Stimulated activated memory B cell treated with anti-CD40 and anti-IgM and Interleukin-4, amounts not matched to agents 10 μg/mL and 1 μg/mL and 100 μg/mL, for 72 hours (primary cell): ENCODE measurements at places on chromosomes 5 and 9.

GRCh38 chr5:1445313-1445688 lies at the start of gene SLC6A3:
Gene SLC6A3, minus strand, starts transcription at chr5:1445440. Its CDS starts 2,243 bp downstream, at chr5:1443197.
- ATAC-seq = peak; percentile 28

DNA sequence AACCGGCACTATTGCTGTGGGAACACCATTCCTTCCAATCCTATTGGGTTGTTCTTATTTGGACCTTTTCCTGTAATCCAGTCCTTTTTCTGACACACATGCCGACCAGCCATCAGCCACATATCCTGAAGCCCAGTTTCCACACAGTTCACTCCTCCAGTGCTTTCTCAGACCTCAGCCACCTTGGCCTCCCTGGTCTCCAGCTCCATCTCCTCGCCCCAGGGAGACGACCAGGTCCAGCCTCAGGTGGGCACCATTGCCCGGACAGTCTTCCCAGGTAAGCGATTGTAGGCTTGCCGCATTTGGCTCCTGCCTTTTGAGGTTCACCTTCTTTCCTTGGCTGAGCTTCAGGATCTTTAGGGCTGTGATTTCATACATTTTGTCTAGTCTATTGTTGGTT lies 15.2 kb upstream of the TERT start:
- ATAC-seq = no peak

GRCh38 chr9:132059361-132059760 lies 20.3 kb downstream of the MED27 start:
- ATAC-seq = no peak

DNA sequence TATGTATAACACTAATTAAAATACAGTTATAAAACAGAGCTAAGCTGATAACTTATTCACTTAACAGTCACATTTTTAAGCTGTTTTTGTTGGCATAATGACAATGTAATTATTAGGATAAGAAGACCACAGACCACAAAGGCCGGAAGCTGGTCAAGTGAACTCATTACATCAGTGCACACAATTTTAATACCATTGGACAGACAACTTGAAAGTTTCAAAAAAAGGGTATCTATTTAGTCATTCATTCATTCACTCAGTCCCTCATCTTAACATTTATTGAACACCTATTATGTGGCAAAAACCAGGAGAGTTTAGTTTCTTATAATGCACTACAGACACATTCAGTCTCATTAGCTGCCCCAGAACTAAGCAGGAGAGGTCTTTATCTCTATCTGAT lies 11.6 kb downstream of the ERP44 start:
- ATAC-seq = no peak

- no peak for ATAC-seq
Measured at GRCh38 chr5:105917189-105917588, 1753.5 kb downstream of the EFNA5 start.

GRCh38 chr9:93904649-93905472 lies 50.3 kb downstream of the BARX1 start:
- ATAC-seq = no peak

DNA sequence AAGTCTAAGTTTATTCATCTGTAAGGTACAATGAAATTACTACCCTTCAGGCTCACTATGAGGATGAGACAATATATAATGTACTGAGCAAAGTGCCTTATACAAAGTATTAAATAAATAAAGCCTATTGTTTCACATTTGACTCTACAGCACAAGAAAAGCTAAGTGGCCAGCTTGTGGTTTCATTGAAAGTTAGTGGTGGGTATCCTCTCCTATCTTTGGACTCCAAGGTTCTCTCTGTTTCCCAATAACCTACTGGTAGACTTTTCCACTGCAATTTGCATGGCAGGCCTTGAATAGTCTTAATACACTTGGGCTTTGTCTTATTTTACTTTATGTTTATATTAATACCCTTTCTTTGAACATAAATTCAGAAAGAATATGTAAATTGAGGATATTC lies 262.7 kb downstream of the DEPDC1B start:
- ATAC-seq = no peak

DNA sequence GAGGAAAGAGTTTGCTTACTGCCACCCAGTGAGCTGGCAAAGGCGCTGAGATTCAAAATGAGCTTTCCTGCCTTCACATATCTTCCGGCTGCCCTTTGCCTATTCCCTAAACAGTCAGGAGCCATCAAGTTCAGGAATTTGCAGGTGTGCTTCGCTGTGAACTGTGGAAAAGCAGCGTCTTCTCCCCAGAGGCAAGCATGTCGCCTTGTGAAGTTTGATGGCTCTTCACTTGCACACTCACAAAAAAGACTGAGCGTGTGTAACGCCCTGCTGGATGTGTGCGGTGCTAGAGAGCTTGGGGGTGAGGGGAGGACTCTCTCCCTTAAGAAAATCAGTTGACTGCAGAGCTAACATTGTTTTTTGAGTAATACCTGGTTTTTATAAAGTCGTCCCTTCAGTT lies 288.7 kb downstream of the DOCK8 start:
- no peak for ATAC-seq

- no peak for ATAC-seq
Measured at GRCh38 chr9:5513966-5514616, 3.8 kb downstream of the PDCD1LG2 start.

- peak; percentile 39 for ATAC-seq
Measured at GRCh38 chr9:78149702-78150291, 86.1 kb upstream of the CEP78 start.

DNA sequence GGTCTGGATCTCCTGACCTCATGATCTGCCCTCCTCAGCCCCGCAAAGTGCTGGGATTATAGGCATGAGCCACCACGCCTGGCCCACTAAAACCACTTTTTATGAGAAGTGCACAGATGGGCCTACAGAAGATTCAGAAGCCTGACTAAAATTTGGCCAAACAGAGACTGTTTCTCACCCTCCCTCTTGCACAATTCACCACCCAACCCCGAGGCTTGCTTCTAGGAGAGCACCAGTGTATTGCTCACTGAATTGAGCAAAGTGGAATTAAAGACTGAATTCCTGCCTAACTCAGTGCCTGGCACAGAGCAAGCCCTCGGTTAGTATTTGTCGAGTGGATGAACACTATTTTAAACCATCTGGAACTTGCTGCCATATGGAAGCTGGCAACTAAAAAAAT lies 3.4 kb upstream of the DCTN4 start:
- ATAC-seq = no peak

DNA sequence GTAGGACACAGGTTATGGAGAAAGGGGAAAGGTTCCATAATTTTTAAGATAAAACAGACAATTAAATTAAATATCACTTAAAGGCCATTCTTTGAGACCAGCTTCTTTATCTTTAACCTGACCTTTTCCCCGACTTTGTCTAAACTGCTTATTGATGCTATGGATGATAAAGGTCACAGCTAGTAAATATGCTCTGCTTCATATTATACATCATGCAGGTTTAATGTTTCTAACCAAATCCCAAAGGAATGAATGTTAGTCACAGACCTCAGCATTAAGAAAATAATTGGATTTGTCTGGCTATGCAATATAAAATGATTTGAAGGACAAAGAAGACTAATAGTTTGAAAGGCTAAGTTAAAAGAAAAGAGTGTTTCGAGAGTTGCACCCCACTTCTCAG lies 147.6 kb downstream of the ST8SIA4 start:
- no peak for ATAC-seq

- no peak for ATAC-seq
Measured at GRCh38 chr5:179373961-179374505, 28.8 kb upstream of the ADAMTS2 start.

GRCh38 chr5:139760066-139761056 lies 35.2 kb upstream of the PSD2 start:
- no peak for ATAC-seq

- no peak for ATAC-seq
Measured at GRCh38 chr9:130484362-130485072, 39.8 kb downstream of the ASS1 start.

DNA sequence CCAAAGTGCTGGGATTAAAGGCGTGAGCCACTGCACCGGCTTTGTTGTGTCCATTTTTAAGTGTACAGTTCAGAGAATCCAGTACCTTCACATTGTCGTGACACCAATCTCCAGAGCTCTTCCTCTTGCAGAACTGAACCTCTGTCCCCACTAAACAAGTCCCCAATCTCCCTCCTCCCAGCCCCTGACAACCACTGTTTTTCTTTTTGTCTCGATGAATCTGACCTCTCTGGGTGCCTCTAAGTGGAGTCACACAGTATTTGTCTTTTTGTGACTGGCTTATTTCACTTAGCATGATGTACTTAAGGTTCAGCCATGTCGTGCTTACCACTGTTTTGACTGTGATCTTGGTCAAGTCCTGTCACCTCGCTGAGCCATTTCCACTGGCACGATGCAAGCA lies 1.6 kb downstream of the WDR38 start:
- ATAC-seq = no peak

- peak; percentile 71 for ATAC-seq
Measured at GRCh38 chr5:22852807-22853660, at the start of gene CDH12. Gene CDH12, minus strand, starts transcription at chr5:22853344.

DNA sequence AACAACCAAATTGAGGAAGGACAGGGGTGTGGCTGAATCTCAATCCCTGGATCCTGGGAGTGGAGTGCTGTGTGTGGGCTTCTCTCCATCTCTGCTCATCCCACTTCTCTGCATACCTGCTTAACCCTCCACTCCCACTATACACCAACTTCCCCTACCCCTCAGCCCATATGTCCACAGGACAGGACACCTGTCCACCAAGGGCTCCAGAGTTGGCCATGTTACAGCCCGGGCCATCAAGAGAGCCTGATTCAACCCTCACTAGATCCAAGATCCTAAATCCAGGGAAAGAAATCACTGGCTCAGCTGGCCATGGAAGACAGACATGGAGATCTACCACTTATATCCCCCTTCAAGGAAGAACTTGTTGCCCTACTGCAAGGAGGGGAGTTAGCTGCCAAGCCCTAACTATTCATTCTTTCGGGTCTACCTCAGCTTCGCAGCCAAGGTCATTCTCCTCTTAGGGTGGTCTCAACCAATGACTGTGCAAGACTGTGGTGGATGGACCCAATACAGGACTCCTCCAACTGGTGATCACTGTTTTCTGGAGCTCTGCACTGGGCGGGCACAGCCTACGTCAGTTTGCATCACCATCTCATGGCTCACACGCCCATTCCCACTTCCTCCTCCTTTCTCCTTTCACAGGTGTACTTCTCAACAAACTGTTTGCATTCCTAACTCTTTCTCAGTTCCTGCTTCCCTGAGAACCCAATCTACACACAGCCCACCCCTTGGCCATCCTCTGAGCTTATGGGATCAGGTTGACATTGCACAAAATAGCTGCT lies 53.7 kb upstream of the ZBTB43 start:
- ATAC-seq = no peak

GRCh38 chr5:27450607-27451006 lies 412.2 kb upstream of the CDH9 start:
- no peak for ATAC-seq

GRCh38 chr5:159061179-159061796 lies 38.4 kb downstream of the EBF1 start:
- ATAC-seq = no peak

GRCh38 chr5:56481428-56482357 lies 248.6 kb upstream of the ANKRD55 start:
- peak; percentile 3 for ATAC-seq

GRCh38 chr9:102986425-102986824 lies 8.7 kb upstream of the CYLC2 start:
- ATAC-seq = no peak

GRCh38 chr5:52725808-52726207 lies 61.9 kb upstream of the ITGA1 start:
- no peak for ATAC-seq

DNA sequence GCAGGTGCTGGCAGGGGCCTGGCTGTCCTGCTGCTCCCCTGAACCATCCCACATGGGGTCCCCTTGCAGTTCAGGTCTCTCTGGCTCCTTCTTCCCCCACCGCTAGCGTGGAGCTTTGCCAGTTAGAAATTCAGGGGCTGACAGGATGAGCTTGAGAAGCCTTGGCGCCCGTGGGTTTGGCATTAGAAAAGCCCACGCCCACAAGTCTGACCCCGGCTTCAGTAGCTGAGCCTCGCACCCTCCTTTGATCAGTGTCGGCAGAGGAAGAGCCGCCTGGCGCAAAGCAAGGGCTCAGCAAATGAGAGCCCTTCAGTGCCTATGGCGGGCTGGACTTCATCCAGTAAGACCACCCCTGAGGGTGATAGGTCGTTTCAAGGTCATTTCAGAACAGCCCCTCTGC lies 30.1 kb upstream of the NCS1 start:
- ATAC-seq = no peak
